ENCODE measurements at places on chromosomes 5 and 9. TPM values are rescaled to one million over a fixed set of nuclear protein-coding genes. Genes with fewer than 3 reads are reported as not detected.

GFI1B gene
- total RNA-seq = not detected

TAF9 gene
- total RNA-seq = 30.9 TPM

MLANA gene
- not detected for total RNA-seq

UNC5A gene
- 0.74 TPM for total RNA-seq

CREBRF gene
- total RNA-seq = 27.8 TPM

Data from posterior vena cava (tissue), 2 donors.